ENCODE measurements at places on chromosomes 2 and 18.

DNA sequence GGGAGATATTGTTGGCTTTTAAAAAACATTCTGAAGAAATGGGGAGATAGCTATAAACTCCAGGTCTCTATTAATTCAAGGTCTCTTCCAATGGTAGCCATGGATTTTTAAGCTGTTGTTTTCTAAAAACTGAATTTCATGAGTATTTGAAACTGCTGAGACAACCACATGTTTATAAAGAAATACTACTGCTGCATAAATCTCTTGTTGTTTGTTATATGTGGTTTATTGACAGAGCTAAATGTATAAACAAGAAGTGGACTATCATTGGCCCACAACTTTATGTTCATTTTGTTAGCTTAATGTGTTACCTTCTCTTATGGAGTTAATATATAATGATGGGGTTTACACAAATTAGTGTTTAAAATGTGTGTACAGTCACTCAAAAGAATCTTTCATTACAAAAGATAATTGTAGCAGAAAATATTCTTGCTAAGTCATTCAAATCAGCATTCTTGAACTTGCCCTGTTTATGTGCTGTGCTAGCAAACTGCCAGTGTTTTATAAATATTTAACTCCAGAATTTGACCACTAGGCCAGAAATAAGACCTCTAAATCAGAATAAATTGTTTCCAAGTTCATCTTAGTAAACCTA lies 242.1 kb downstream of the TMX3 start:
- no peak for DNase-seq

- DNase-seq, result peak; percentile 20
These were observed 1.1 kb upstream of the PPP3R1 start for GRCh38 chr2:68253219-68254068.

GRCh38 chr2:139469985-139470384 lies 689.8 kb upstream of the NXPH2 start:
- no peak for DNase-seq

GRCh38 chr2:78304678-78305077 lies 720.8 kb upstream of the REG3G start:
- no peak for DNase-seq

- DNase-seq, result no peak
These were observed 217.5 kb downstream of the CYP26B1 start for GRCh38 chr2:71930049-71930681.

GRCh38 chr2:216540920-216541319 lies 42.3 kb downstream of the RPL37A start:
- no peak for DNase-seq

DNA sequence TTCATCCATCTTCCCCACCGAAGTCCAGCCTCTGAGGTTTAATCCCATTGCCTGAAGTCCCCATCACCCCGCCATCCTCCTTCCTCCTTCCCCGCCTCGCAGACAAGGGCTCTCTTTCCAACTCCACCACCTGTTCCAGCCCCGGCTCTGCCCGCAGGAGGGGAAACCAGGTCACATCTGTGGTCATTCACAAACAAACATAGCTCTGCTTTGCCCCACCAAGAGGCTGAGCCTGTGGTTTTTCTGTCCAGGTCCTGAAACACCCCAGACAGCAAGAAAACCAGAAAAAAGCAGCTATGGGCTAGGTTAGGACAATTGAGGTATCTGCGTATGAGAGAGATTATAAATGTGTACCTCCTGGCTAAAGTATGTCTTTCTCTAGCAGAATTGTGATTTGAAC lies 144.7 kb downstream of the GLI2 start:
- DNase-seq, result peak; percentile 12

DNA sequence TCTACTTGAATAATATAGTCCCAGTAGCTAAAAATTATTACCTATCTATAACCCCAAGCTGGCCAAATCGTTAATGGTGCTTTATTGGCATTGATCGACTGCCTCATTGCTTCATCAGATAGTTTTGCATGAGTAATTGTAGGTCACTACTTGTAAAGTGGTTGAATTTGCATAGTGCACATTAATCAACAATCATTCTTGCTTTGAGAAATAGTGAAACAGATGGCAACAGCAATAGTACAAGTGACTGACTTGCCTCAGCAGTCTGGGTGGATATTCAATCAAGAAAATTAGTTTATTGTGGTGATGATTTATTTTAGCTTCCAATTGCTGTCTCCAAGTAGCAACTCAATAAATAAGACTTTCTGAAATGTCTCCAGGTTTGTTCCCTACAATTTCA lies 117.8 kb upstream of the NRXN1 start:
- no peak for DNase-seq
